Muscle of leg (tissue), 16 donors: ENCODE measurements at places on chromosomes 4 and X.

DNA sequence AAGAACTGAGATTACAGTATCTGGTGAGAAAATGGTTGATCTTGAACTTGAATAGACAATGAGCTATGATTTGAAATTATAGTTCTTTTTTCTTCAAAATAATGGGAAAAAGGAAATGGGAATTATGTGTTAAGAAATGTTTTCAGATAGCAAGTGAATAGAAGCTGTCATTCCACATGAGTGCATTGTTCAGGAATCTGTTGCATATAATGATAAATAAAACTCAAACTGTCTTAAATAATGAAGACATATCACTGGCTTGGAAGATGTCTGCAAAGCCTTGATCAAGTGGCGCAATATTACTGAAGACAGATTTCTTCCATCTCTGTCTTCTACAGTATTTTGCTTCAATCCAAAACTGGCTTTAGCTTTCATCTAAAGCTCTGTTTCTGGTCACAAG lies 479.3 kb upstream of the ZFP42 start:
- no peak for DNase-seq

DNA sequence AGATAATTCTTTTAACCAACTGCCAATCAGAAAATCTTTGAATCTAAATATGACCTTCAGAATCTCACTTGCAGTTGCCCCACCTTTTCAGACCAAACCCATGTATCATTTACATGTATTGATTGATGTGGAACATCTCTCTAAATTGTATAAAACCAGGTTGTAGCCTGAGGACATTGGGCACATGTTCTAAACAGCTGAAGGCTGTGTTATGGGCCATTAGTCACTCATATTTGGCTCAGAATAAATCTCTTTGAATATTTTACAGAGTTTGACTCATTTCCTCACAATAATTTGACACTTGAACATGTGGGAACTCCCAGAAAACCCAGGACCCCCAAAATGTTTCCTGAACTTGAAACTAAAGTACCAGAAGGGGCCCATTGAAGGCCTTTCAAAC lies 58.7 kb downstream of the UGT2B10 start:
- DNase-seq, result no peak

- peak; percentile 61 for DNase-seq
Measured at GRCh38 chr4:106707776-106708463, 328.2 kb downstream of the DKK2 start.

DNA sequence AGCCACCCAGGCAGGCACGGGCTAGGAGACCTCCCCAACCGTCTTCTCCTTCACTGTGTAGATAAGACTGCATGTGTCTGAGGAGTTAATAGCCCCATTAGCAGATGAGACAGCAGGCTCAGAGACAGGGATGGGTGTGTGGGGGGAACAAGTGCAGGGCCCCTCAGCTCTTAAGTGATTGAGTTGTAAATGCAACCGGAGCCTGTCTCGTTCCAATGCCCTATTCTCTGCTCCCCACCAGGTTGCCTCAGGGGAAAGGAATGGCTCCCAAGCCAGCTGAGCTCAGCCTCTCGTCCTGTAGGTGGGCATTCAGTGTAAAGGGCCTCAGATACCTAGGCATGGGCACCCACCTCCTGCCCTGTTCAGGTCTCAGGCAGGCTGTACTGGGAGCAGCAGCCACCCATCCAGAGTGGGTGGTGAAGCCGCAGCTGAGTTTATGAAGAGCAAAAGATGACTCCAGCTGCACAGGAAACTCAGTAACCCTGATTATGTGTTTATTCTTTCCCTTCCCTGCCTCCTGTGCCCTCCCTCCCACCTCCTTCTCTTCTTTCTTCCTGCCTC lies 87.3 kb downstream of the PJA1 start:
- DNase-seq, result no peak

- no peak for DNase-seq
Measured at GRCh38 chr4:48681856-48682255, 98.2 kb downstream of the FRYL start.

DNA sequence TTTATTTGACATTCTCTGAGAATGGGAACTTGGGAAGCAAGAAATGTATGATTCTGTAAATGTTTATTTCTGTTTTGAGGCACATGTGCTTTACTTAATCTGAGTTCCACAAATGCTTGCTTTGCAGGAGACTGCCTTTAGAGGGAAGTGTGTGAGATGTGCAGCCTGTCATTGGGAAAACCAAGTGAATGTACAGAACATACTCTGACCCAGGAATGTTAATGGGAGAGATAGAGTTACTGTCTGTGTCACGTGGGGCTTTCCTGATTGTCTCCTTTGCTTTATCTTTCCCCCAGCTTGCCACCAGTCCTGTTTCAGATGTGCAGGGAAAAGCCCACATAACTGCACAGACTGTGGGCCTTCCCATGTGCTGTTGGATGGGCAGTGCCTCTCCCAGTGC lies 218.6 kb upstream of the ANXA3 start:
- no peak for DNase-seq

DNA sequence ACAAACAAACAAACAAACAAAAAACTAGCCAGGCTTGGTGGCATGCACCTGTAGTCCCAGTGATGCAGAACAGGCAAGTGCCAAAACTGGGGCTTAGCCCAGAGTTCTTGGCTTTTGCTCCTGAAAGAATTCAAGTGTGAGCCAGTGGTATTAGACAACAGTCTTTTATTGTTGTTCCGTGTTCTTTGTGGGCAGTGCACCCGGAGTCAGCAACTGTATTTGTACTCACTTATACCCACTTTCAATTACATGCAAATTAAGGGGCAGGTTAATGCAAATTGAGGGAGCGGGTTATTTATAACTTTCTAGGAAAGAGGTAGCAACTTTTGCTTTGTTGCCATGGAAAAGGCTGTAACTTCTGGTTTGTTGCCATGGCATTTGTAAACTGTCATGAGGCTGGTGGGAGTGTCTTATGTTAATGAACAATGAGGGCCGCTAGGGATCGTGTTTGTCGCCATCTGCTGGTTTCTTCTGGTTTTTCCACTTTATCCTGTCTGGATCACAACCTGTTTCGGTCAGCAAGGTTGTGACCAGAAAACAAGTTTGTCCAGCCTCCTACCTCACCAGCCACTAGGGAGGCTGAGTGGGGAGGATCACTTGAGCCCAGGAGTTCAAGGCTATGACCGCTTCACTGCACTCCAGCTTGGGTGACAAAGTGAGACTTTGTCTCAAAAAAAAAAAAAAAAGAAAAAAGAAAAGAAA lies 88.8 kb upstream of the ESX1 start:
- DNase-seq, result peak; percentile 60

- peak; percentile 5 for DNase-seq
Measured at GRCh38 chr4:96598465-96598864, 758.6 kb downstream of the PDHA2 start.

DNA sequence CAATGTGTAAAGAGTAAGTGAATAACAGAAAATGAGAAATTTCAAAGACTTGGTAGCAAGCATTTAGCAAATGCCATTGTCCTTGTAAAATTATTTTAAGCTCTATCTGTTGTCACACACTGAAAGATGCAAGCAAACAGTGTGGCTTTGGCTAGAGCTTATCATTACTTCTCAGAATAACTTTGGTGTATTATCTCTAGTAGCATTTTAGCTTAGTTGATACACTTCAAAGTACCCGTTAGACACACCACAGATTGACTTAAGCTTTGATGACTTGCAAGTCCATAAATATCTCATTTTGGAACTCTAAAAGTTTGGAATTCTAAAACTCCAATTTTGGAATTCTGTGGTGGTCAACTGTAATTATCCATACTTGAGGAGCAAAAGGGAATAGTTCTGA lies 98.6 kb downstream of the PDLIM5 start:
- DNase-seq, result no peak
